ENCODE measurements at places on chromosomes 5 and 9.

DNA sequence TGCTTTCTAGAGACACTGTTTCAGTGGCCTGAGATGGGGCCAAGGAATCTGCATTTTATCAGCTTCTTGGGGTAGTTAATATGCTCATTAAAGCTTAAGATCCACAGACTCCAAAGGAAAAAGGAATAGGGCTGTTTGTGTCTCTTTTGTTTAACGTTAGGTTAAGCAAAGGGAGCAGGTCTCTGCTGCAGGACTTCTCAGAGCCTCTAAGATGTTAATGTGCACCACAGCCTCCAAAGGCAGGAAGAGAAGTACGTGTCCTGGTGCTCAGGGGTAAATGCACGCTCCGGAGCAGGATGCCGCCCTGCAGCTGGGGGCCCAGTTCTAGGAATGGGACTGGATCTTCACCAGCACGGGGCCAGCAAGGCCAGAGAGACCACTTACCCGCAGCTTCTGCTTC, 19.6 kb downstream of the SPARC start:
- DNase-seq, result peak; percentile 15

- DNase-seq, result peak; percentile 56
These were observed 53.3 kb upstream of the SPATA31D4 start for GRCh38 chr9:81874931-81875330.

GRCh38 chr5:73274881-73275663, 102.1 kb downstream of the TMEM174 start:
- DNase-seq, result peak; percentile 76

DNA sequence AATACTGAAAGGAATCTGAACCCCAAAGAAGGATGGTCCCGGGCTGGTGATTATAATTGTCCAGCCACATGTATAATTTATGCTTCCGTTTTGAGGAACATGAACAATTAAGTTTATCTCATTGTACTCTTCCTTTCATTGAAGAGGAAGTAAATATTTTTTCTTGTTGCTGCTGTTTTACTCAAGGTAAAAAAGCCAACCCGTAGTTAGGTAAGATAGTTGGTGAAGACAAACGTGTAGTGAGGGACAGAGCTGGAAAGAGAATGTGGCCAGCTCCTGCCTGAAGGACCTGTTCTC, 5.1 kb downstream of the RCL1 start:
- DNase-seq, result no peak

- DNase-seq, result peak; percentile 7
These were observed 25.1 kb downstream of the NFX1 start for GRCh38 chr9:33315371-33315770.

- peak; percentile 35 for DNase-seq
These were observed 3.3 kb downstream of the SETX start for GRCh38 chr9:132351404-132352045.

GRCh38 chr5:20020247-20020646, 32.2 kb upstream of the CDH18 start:
- no peak for DNase-seq

DNA sequence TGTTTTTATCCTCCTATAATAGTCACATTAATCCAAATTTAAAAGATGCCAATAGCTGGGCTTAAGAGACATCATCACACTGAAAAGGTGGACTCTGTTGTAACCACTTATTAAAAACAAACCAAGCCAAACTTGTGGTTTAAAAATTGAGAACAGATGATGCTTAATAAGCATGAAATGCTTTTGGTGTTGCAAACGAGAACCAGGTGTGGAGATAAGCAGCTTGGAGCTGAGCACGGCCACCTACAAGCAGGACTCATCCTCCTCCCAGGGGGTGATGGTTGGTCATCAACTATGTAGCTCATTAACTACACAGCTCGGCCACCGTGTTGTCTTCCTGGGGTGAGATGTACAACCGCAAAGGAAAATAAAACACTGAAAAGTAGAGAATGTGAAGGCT, 154.4 kb downstream of the NPR3 start:
- peak; percentile 83 for DNase-seq

DNA sequence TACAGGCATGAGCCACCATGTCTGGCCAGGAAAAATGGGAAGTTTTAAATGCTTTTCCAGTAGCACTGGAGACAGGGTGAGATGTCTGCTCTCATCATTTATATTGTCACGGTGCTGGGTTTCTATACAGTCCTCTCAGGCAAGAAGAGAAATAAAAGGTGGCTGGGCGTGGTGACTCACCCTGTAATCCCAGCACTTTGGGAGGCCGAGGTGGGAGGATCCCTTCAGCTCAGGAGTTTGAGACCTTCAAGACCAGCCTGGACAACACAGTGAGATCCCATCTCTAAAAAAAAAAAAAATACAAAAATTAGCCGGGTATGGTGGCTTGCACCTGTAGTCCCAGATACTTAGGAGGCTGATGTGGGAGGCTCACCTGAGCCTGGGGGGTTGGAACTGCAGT, 4.8 kb upstream of the GRIN1 start:
- no peak for DNase-seq

DNA sequence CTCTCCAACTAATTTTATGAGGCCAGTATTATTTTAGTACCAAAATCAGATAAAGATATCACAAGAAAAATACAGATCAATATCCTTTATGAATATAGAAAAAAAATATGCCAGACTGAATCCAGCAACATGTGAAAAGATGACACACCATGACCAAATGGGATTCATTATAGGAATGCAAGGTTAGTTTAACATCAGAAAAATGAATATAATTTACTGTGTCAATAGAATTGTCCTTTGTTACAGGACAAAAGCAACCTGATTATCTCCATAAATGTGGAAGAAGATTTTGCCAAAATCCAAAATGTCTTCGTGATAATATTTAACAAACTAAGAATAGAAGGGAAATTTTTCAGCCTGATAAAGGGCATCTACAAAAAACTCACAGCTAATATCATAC, 66.4 kb upstream of the DAB2 start:
- no peak for DNase-seq

GRCh38 chr9:124932333-124932732, 8.6 kb downstream of the GOLGA1 start:
- no peak for DNase-seq

DNA sequence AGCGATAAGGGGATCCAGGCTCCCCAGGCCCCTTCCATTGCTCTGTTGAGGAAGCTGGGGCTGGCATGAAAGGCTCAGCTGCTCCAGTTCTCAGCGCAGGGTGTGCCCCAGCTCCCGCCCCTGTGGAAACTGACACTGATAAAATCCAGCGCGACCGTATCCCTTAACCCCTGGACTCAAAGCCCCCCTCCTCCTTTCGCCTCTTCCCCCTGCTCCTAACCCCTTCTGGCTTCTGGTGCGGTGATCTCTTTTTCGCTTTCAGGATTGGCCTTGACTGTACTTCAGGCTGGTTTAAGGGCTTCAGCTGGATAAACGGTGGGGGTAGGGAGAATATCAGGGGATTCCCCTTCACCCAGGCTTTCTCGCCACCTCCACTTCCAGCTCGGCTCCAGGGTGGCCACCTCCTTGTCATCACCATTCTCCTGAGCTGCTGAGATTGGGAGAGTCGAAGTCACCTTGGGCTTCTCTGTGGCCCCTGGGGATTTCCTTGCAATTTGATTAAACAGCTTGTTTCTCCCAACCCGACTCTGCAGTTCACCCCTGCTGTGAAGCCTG, 843 bp downstream of the BSPRY start:
- DNase-seq, result no peak

- DNase-seq, result no peak
These were observed 46.5 kb upstream of the DAPK1 start for GRCh38 chr9:87451149-87451548.

GRCh38 chr5:167528651-167529050, 762.8 kb upstream of the WWC1 start:
- no peak for DNase-seq

- no peak for DNase-seq
These were observed 90.5 kb upstream of the RETREG1 start for GRCh38 chr5:16707168-16707868.

DNA sequence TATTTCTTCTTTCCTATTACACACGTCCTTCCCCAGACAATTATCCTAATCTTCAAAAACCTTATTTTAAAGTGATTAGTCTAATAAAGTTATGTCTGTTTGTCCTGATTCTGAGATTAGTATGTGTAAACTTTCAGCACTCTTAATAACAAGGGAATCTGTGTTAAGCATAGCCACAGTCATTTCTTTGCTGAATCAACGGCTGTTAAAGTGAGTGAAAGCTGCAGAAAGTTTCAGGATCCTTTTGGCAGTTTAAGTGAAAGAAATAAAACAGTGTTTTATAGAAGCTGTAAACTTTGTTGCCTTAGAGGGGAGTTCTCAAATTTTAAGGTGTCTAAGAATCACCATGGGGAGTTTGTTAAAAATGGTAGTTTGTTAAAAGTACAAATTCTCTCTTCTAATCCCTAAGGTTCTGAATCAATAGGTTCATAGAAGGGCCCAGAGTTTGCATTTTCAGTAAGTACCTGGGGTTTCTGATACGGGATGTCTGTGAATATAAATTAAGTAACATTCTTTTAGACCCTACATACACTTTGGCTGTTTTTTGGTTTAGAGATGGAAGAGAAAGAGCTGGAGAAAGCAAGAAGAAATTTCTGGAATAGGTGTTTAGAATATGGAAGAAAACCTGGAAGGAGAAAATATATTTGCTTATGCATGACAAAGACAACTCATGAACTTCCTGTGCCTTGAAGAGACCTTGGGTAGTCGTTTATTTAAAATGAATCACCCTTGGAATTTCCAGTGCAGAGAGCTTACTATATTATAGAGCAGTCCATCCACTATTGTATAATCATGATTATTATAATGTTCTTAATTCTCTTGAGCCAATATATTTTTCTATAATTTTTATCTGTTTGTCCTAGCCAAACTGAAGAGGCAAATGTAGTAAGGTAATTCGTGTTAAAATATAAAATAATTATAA, 45.7 kb downstream of the SCAMP1 start:
- peak; percentile 53 for DNase-seq

GRCh38 chr5:107435061-107435460, 235.7 kb downstream of the EFNA5 start:
- DNase-seq, result no peak

GRCh38 chr5:150675069-150675468, 14.0 kb downstream of the MYOZ3 start:
- DNase-seq, result no peak

DNA sequence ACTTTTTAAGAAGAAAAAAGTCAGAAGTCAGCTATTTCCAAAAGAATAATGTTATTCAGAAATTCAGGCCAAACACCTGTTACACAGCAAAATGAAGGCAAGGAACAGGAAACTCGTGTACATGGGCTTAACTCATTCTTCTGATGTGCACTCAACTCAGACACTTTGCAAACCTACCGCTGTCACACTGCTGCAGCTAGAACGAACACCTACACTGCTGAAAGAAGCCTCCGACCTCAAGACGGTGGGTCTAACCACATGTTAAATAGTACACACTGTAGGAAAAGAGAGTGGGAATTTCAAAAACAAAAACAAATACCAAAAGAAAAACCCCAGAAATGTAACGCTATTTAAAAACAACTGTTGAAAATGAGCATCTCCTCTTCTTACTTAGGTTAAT, 384.5 kb downstream of the IRX1 start:
- DNase-seq, result no peak

DNA sequence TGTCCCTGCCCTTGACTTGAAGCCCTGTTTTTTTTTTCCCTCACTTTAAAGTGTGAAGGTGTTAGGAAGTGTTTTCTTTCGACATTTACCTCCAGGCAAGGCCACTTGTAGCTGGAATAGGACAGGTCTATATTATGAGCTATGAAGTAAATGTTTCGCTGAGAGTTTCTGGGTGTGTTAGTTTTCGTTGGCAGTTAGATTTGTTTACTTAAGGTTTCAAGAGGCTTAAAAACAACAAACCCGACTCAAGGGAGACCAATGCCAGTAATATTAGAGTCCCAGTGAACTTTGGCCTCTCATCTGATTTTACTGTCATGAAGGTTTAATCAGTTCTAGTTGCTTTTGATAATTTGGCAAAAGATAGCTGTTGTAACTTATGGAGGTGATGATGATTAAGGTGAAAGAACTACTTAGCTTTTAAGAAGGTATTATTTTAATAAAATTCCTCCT, 25.2 kb downstream of the OCLN start:
- no peak for DNase-seq

DNA sequence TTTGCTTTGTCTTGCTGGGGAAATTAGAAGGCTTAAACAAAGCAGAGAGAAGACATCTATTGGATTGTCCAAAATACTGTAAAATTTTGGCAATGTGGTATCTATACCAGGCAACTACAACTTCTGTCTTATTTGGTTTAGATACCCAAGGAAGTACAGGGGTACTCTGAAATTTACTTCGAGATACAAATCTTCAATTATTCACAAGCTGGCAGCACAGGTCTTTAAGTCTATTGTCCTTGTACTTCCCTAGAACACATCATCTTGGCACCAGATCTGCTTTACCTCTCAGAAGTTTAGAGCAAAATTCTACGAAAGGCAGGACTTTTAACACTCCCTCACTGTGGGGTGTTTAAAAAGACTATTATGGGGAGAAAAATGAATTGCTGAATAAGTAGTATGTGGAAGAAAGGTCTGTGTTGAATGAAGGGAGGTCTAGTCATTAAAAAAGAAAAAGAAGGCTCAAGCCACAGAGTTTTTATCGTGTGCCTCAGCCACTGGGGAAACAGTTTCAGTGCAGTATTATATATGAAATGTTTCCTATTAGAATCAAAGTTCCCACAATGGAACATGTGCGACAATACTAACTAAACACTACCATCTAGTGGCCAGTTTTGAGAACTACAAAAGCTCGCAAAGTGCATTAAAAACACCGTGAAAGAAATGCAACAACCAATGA, 93.7 kb downstream of the PDE4D start:
- peak; percentile 43 for DNase-seq

GRCh38 chr5:109532773-109533364, 123.1 kb upstream of the PJA2 start:
- no peak for DNase-seq

- no peak for DNase-seq
These were observed 514.9 kb upstream of the ARRDC3 start for GRCh38 chr5:91898019-91898418.

GRCh38 chr9:5593904-5594303, 35.0 kb upstream of the RIC1 start:
- DNase-seq, result no peak

- DNase-seq, result no peak
These were observed 220.1 kb downstream of the ANXA1 start for GRCh38 chr9:73371801-73372200.

- peak; percentile 23 for DNase-seq
These were observed 31.5 kb downstream of the GOLGA2 start for GRCh38 chr9:128244091-128244836.

DNA sequence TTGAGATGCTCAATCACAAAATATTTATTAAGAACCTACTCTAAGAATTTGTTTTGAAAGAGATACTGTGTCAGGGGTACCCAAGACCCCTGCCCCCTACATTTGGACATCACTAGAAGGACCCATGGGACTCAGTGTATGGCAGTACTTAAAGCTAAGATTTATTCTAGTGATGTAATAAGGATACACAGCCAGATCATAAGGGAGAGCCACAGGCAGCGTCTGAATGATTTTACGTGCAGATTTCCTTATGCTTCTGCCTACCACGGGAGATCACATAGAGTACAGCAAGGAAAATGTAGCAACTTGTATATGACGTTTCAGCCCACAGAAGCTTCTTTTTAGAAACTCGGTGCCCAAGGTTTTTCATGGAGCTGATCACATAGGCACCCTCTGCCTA, 172.9 kb downstream of the DEPDC1B start:
- no peak for DNase-seq
